Activated naive CD4-positive, alpha-beta T cell treated with Interleukin-2 at 50 U/mL for 16 hours (primary cell): ENCODE measurements at places on chromosomes 16 and 17.

DNA sequence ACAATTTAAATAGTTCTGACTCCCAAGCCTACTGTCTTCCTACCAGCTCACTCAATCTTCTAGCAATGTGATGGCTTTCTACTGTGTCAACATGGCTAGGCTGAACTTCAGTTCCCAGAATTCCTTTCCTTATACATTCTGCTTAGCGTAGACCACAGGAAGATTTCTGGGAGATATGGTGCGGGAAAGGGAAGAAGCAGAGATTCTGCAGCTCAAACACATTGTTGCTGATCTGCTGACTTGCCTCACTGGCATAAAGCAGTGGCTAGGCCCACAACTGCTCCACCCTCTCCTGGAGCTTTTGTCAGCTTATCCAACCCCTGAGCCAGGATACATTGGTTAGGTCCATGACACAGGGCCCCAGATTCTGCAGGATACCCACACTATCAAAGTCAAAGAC is 58.8 kb downstream of the GAS7 start:
- DNase-seq, result no peak

DNA sequence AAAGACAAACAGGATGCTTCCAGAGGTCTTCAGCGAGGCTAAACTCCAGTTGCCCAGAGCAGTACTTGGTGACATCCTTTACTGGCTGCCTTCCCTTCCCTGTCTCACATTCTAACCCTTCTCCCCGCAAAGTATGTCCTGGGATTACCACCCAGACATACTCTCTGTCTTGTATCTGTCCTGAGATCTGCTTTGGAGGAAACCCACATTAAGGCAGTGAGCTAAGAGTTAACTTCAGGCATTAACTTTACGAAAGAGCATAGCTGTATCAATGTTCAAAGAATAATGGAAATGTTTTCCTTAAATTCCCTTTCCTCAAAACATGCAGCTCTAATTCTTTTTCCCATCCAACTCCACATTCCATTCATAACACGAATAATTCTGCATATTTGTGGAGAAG is 385.2 kb downstream of the NPIPA8 start:
- DNase-seq, result no peak

GRCh38 chr17:64216000-64216337 is 47.1 kb downstream of the TEX2 start:
- no peak for DNase-seq

DNA sequence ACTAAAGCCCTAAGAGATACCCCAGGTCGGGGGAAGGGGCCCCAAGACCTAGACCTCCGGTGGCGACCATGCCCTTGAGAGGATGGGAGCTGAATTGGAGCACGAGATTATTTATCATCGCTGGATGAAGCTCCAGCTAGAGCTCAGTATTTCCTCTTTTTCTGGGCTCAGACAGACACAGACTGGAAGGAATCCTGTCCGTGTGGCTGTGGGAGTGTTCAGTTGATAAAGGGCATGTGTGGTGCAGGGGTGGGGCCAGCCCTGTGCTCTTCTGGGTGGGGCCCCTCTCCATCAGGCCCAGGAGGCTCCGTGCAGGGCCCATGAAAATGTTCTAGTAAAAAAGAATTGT is 6.3 kb upstream of the CBX4 start:
- DNase-seq, result no peak

DNA sequence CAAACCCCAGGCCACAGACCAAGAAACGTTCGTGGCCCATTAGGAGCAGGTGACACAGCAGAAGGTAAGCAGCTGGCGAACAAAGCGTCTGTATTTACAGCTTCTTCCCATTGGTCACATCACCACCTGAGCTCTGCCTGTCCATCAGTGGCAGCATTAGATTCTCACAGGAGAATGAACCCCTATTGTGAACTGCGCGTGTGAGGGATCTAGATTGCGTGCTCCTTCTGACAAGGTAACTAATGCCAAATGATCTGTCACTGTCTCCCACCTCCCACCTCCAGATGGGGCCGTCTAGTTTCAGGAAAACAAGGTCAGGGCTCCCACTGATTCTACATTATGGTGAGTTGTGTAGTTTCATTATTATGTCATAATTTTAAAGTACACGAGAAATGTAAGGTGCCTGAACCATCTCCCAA is 186.3 kb downstream of the CPPED1 start:
- DNase-seq, result peak; percentile 69
